ENCODE measurements at places on chromosomes 2 and 18. TPM values are rescaled to one million over a fixed set of nuclear protein-coding genes. Genes with fewer than 3 reads are reported as not detected.

GRCh38 chr2:194494401-194494800 is 1162.6 kb upstream of the SLC39A10 start:
- no peak for DNase-seq

- DNase-seq, result no peak
Measured at GRCh38 chr2:217876253-217876570, 126.6 kb downstream of the TNS1 start.

GRCh38 chr18:48667276-48668254 is 128.7 kb downstream of the CTIF start:
- no peak for DNase-seq

- no peak for DNase-seq
Measured at GRCh38 chr2:188572592-188572991, 280.9 kb downstream of the GULP1 start.

- no peak for DNase-seq
Measured at GRCh38 chr2:44537264-44537663, 175.5 kb downstream of the CAMKMT start.

GRCh38 chr2:171383134-171383533 is 50.7 kb downstream of the METTL8 start:
- DNase-seq, result no peak

DNA sequence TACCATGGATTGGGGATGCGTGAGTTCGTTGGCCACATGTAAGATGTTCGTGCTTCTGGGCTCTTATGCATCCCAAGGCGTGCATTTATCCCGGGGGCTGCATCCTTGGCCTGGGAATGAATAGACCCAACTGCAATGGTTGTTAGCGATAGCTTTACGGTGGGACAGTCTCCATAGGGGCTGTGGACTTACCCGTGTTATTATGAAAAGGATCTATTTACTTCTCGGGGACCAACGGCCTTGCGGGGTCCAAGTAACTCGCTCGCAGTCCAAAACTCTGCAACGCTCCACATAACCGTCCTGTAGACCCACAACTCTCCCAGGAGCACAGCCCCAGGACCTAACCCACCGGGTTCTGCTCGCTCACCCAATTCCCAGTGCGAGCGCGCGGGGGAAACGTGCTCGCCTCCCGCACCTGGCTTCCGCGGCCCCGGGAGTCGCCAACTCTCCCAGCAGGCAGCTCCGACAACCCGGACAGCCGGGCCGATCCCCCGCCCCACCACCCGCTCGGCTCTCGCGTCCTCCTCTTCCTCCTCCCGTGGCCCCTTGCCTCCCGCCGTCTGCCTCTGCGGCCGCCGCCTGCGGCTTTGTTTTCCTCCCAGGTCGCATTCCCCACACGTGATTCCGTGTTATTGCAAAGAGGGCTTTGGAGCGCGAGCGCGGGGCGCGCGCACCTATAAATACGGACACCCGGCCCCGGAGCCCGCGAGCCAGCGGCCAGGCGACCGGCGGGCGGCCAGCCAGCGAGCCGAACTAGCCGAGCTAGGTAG is at the start of gene CABLES1:
Gene CABLES1 (plus strand): TSS at position 706 of the 770 bp plus-strand sequence. CDS start 278 bp downstream, outside the sequence.
- peak; percentile 45 for DNase-seq

DNA sequence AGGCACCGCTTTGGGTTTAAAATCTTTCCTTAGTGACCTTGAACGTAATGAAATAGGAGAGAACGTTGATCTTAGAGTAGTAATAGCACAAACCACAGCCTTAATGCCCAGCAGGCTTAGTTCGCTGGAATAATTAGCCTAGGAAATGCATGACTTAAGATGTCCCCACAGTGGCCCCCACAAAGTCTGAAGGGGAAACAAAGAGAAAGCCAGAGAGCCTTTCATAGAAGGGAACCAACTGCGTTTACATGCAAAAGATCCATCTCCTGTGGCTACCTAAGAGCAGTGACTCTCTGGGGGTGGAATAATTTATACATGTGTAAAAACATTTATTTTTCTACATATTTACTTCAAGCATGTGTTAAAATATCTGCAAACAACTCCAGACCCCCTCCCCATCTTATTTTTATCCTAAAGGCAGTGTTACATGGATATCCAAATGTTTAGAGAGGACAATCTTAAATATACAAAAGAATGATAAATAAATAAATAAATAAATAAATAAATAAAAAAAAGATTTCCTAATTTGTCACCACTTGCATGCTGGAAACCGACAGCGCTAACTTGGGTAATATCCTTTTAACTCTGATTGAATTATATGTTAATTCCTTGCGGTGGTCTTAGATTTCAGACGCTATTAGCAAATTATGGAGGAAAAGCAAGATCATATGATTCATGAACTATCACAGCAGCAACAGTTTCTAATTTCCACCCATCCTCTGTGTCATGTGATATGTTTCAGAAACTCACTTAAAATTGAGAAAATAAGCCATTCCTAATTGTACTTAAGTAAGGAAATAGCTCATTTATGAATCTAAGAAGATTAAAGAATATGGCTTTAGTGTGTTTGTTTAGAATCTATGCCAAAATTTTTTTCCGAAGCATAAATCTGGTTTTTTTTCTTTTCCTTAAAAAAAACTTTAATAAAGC is 23.4 kb upstream of the CYP1B1 start:
- no peak for DNase-seq

- DNase-seq, result no peak
Measured at GRCh38 chr2:32617599-32618189, 10.2 kb upstream of the TTC27 start.

DNA sequence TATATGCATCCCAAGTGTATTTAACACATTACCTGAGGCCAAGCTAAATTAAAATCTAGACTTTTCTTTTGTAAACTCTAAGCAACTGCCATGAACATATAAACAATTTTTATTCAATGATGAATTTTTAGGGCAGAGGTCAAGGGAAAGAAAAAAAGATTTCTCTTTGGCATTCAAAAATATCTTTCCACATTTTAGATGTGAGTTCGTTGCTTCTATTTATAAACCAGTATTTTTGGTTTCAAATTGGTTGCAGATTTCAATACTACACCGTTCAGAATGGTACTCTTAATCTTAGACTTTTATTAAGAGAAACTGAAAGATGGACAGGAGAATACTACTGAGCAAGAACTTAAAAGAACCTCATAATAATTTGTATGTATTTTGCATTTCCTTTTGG is 293.6 kb upstream of the CCDC68 start:
- no peak for DNase-seq

GRCh38 chr2:196719110-196719872 is 79.8 kb downstream of the CCDC150 start:
- DNase-seq, result no peak

DNA sequence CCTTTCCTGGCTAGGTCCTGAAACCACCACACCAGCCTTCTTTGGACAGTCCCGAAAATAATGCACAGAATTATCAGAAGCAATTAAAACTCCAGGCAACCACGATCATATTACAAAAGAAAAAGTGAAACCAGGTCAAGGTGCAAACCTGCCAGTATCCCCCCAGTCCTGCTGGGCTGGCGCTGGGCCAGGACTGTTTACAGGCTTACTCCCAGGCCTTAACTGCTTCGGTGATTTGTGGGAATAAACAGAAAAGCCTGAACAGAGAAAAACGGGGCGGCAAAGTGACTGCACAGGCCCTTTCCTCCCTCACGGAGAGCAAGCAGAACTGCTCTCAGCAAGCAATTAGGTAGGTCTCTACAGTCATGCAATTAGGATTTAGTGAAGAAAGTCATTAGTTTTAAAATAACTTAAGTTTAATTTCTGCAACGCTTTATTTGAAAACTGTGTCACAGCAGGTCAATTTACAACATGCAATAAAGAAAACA is 1.3 kb downstream of the HDAC4 start:
- DNase-seq, result peak; percentile 38

- no peak for DNase-seq
Measured at GRCh38 chr2:195759877-195760276, 102.9 kb downstream of the SLC39A10 start.

DNA sequence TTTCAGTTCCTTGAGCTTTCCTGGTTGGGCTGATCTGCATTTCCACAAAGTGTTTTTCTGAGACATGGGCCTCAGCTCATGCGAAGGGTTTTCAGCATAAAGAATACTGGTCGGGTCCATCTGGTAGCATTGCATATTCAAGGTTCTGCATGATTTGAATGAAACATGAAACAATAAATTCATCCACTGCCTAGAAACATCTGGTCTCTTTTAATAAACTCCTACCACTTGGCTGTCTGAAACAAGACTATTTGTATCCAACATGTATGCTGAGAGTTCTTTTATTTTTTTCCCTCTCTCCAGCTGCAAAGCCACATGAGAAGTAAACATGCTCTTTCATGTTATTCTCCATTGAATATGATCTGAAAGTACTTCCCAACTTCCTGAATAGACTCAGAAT is 314.9 kb upstream of the SOX11 start:
- no peak for DNase-seq

GRCh38 chr2:66456183-66457041 is 21.5 kb downstream of the MEIS1 start:
- DNase-seq, result no peak

GRCh38 chr18:33817096-33817495 is 239.1 kb downstream of the ASXL3 start:
- DNase-seq, result no peak

GRCh38 chr2:26577442-26578112 is 63.6 kb downstream of the CIB4 start:
- peak; percentile 63 for DNase-seq

DNA sequence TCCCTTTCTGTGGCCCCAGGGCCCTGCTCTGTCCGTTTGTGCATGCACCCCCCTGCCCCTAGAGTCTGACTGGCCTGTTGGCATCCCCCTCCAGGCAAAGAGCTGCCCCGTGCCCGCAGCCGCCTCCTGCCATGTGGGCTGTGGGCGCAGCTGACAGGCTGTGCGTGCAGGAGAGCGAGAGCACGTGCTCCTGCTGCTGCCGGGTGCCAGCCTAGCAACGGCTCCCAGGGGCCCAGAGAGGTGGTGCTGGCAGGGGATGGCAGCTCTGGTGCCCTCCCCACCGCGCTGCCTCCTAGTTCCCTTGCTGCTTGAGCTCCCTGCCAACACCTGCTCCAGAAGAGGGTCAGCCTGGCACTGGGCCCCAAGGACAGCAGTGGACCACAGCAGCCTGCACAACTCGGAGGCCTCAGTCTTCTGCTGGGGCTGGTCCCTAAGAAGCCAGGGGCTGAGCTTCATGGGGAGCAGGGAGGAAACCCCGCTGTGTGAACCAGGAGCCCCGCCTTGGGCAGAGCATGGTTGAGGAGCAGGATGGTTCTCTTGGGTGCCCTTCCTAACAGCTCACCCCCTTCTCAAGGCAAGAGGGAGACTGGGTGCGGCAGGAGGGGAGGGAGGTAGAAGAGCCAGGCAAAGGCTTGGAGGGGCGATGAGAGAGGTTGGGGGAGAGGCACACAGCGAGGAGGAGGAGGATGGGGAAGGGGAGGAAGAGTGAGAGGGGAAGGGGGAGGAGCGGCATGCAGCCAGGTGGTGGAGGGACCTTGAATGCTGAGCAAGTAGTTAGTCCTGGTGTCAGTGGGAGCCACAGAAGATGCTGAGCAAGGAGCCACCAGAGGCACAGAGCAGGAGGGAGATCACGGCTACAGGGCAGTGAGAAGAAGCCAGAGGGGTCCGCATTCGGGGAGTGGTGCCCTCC is 23.8 kb upstream of the PTMA start:
- DNase-seq, result no peak

GRCh38 chr2:124589971-124590370 is 564.9 kb downstream of the CNTNAP5 start:
- DNase-seq, result no peak

GRCh38 chr2:65778137-65778536 is 345.7 kb upstream of the SPRED2 start:
- no peak for DNase-seq

GRCh38 chr2:18487106-18487913 is 73.1 kb downstream of the RDH14 start:
- no peak for DNase-seq

DNA sequence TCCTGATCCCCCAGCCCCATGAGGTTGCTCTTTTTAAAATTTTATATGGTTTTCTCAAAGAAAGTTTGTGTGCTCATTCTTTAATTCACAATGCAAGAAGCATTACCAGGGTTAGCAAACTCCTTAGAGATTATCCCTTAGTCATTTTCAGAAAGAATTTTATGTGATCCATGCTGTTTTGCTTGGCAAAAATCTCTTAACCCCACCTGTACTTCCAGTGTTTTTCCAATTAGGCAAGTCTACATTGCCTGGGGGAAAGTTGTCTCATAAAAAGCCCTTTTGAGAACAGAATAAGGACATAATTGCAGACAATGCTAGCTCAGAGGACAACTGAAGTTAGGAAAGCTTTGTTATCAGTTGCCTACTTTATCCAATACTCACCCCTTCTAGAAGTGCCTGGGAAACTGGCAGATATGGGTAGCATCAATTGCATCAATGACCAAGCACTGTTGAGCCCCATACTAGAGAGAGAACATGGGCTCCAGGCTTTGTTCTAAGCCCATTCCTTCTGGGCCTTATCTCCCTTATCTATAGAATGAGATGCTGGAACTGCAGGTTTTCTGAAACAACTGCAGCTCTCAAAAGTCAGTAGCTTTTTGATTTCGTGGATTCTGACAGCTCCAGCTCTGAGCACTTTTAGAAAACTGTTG is 265.9 kb upstream of the SPHKAP start:
- DNase-seq, result no peak

- no peak for DNase-seq
Measured at GRCh38 chr2:215145611-215146010, 7.2 kb upstream of the ABCA12 start.

- no peak for DNase-seq
Measured at GRCh38 chr18:1530650-1531049, 626.0 kb downstream of the ADCYAP1 start.

GRCh38 chr2:95281071-95281470 is 6.8 kb downstream of the PROM2 start:
- DNase-seq, result no peak

GRCh38 chr18:34858188-34858587 is 148.1 kb downstream of the DTNA start:
- no peak for DNase-seq

DNA sequence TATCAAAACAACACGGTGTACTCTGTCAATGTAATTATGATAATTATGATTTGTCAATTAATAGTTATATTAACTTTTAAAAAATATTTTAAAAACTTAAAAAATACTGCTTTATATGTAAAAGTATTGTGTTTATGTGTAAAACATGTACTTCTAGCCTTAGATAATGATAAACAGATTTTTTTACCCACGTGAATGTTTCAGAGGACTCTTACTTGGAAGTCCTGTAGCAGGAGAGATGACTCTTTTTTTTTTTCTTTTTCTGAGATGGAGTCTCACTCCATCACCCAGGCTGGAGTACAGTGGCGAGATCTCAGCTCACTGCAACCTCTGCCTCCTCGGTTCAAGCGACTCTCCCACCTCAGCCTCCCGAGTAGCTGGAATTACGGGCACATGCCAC is 6.2 kb upstream of the MTCL1 start:
- DNase-seq, result no peak

GRCh38 chr18:62450546-62451410 is 72.0 kb upstream of the ZCCHC2 start:
- no peak for DNase-seq

The ALLC gene
- not detected for total RNA-seq

The TFCP2L1 gene
- 0.16 TPM for total RNA-seq

The NEMP2 gene
- 22.3 TPM for total RNA-seq

The LRP1B gene
- not detected for total RNA-seq

The MAP4K3 gene
- total RNA-seq, result 17.1 TPM

The NOSTRIN gene
- total RNA-seq, result not detected

The ZNF2 gene
- total RNA-seq, result 3.0 TPM

The DHRS9 gene
- 6.3 TPM for total RNA-seq
